NCI-H2107 (cell line): ENCODE measurements at places on chromosomes 13 and 19.

GRCh38 chr13:111411919-111412650 lies 91.6 kb downstream of the TEX29 start:
- no peak for DNase-seq

DNA sequence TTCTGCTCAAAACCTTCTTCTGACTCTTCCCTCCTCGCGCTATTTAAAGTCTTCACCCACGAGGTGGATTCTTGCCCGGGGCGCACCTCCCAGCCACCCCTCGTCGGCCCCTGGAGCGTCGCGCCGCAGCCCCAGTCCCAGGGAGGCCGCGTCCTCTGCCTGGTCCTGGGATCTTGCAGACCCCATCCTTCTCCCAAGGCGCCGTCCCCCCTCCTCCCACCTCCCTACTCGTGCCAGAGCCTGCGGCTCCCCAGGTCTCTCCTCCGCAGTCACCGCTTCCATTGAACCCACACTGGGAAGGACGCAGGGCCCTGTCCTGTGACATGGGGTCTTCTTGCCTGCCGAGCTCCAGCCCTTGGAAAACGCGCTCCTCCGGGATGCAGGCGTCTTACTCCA lies 486 bp downstream of the ZNF808 start:
- DNase-seq, result no peak

GRCh38 chr19:33957804-33958203 lies 161.1 kb downstream of the KCTD15 start:
- DNase-seq, result no peak

GRCh38 chr13:58594747-58595600 lies 963.4 kb downstream of the PCDH17 start:
- no peak for DNase-seq

- peak; percentile 69 for DNase-seq
Measured at GRCh38 chr13:113981194-113981605, 7.3 kb upstream of the C13orf46 start.

DNA sequence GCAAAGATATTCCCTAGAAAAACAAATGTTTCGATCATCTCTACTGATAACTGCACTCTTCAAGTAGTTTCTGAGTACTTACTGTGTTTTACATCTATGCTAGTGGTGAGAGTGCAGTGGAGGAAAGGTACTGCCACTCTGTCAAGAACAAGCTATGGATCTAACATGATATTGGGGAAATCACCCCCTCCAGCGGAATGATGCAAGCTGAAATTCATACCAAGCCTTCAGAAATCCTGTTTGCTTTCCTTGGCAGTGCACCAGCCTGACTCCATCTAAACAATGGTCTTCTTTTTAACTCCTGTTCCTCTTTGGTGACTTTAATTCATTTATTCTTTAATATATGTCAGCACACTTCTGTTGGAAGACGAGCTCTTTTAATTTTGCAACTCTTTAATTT lies 238.0 kb downstream of the PCDH9 start:
- no peak for DNase-seq

- no peak for DNase-seq
Measured at GRCh38 chr19:39963898-39964297, 7.1 kb upstream of the PSMC4 start.

GRCh38 chr19:51573331-51573730 lies 2.2 kb downstream of the ZNF175 start:
- DNase-seq, result no peak

DNA sequence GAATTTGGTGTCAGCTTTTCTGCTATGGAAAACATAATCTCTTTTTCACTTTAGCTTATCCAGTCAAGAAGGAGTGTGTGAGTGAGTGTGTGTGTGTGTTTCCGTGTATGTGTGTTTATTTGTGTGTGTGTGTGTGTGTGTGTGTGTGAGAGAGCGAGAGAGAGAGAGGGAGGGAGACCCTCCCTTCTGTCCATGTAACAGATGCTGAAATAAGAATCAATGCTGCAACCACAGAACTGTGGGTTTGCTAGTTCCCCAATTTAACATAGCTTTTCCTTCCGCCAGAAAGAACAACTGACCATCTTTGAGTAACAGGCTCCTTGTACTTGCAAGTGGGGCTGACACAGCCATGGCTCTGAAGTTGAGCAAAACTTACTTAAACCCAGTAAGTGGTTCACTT lies 5.2 kb downstream of the LCP1 start:
- no peak for DNase-seq

GRCh38 chr19:39003188-39003587 lies 27.6 kb upstream of the FBXO17 start:
- DNase-seq, result no peak

GRCh38 chr19:4354282-4354681 lies 10.9 kb downstream of the MPND start:
- no peak for DNase-seq

DNA sequence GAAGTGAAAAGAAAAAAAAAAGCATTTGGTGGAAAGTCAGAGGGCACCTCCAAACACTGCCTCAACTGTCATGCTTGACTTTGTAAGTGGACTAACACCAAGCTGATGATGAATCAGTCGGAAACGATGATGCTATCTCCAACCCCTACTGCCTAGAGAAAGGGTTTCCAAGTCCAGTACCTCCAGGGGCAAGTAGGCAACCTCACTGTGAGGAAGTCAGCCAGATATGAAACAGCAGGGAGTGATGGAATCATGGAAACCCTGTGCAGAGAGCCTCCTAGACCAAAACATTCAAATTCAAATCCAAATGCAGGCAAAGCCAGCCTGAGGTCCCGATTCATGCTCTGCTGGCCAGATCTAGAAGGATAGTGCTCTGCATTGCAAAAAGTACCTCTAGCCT lies 100.9 kb upstream of the SERP2 start:
- no peak for DNase-seq

GRCh38 chr13:41461527-41462139 lies 4.3 kb downstream of the RGCC start:
- DNase-seq, result no peak

- no peak for DNase-seq
Measured at GRCh38 chr19:30469774-30470173, 97.6 kb downstream of the ZNF536 start.

GRCh38 chr19:33629826-33630375 lies 8.1 kb downstream of the CHST8 start:
- DNase-seq, result no peak

- DNase-seq, result no peak
Measured at GRCh38 chr13:48778610-48779009, 124.9 kb downstream of the CYSLTR2 start.

- no peak for DNase-seq
Measured at GRCh38 chr13:99600318-99600717, 99.0 kb downstream of the TM9SF2 start.
